ENCODE measurements at places on chromosomes 4 and X.

- DNase-seq, result no peak
Measured at GRCh38 chrX:49187526-49187925, 1.4 kb upstream of the PRICKLE3 start.

DNA sequence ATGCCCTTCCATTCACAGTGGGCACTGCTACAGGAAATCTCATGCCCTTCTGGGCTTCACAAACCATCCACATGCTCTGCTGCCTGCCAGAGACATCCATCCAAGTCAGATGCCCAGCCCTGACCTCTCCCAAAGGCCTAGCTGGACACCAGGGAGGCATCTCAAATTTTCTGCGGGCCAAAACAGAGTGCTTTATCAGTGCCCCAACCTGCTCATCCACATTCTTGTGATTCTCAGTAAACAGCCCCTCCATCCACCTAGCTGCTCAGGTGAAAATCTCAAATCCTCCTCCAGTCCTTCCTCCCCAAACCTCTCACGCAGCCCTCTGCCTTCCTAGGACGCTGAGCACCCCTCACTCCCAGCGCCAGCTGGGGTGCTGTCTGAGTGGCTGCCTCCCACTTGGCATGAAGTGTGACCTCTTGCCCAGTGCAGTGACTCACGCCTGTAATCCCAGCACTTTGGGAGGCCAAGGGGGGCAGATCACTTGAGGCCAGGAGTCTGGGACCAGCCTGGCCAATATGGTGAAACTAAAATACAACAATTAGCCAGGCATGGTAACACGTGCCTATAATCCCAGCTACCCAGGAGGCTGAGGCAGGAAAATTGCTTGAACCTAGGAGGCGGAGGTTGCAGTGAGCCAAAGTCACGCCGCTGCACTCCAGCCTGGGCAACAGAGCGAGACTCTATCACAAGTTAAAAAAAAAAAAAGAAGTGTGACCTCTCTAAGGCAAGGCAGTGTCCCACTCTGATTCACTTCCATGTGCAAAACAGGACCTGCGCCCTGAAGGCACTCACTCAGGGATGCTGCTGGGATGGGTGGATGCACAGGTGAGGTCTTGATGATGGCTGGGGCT is 1.7 kb upstream of the AFAP1 start:
- no peak for DNase-seq

DNA sequence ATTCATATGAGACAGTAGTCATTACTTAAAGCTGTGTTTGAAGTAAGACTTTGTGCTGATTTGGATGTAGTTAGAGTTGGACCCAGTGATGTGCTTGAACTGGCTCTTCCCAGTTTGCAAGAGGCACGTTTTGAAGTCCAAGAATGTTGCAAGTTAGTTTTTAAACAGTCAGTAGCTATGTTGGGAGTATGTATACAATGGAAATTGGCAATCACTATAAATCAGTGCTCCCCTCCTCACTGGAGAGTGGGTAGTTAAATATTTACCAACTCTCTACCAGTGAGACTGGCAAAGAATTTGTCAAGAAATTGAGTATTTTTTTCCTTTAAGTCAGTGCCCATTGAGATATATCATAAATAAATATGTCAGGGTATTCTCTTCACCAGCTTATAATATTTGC is 191.9 kb upstream of the SPRY1 start:
- no peak for DNase-seq

DNA sequence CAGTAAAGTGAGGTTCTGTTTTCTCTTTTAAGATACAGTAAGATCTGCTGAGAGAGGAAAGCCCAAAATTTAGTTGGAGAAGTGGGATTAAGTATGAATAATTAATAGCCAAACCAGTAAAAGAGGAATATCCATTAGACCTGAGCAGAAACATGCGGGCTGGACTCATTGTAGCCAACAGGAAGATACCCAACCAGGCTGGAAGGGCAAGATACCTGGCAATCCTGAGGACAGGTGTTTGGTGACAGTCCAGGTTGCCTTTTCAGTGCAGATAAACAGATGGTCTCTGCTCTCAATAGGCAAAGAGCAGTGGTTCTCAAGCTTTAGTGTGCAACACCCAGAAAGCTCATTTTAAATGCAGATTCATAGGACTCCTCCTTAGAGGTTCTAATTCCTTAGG is 980.8 kb upstream of the GRID2 start:
- no peak for DNase-seq

DNA sequence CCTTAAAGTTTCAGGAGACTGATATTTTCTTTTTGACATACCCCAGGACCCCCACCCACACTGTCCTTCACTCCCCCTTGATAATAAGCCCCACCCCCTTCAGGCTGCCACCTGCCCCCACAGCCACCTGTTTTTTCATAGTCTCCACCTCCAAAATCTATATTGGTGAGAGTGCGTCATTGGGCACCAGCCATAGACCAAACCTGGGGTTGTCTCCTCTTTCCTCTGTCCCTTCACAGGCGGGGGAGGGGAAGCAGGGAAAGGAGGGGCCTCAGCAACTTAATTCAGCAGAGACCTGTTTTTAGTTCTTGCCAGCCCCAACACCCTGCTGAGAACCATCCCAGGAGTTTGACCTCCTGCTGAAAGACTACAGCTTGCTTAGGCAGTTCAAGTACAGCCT is 1.1 kb downstream of the ARHGAP36 start:
- no peak for DNase-seq

DNA sequence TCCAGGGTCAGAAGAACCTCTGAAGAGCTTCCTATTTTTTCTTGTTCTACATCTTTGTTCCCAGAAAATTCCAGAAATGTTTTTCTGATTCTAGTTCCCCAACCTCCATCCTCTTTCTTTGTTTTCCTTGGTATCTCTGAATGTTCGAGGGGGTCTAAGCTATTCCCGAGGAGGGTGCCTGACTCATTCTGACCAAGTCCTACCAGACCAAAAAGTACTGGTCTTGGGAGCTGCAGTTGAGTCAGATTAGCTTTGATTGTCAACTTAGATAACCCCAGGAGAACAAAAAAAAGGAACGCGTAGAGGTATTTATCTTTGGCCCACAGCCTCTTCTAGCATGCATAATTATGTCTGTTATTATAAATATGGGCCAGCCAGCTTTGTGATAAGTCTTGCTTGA is 12.1 kb upstream of the TENM3 start:
- no peak for DNase-seq

- DNase-seq, result no peak
Measured at GRCh38 chrX:154040307-154040756, 20.6 kb upstream of the IRAK1 start.
